ENCODE measurements at places on chromosomes 11 and 22.
A peak's percentile ranks its signal among the peaks of the same experiment; 100 is the strongest.

- DNase-seq, result no peak
- peaks cover 12% of the 10 kb centered on the region for H3K4me1 ChIP-seq
- H3K4me3 ChIP-seq, result peak overlapping the region; percentile 27
- no peak overlapping the region for H3K27ac ChIP-seq
- H3K27me3 ChIP-seq, result peaks cover 27% of the 10 kb centered on the region
- H3K36me3 ChIP-seq, result no peaks in the 10 kb centered on the region
These were observed 237.8 kb downstream of the TTC28 start for GRCh38 chr22:28441720-28442263.

DNA sequence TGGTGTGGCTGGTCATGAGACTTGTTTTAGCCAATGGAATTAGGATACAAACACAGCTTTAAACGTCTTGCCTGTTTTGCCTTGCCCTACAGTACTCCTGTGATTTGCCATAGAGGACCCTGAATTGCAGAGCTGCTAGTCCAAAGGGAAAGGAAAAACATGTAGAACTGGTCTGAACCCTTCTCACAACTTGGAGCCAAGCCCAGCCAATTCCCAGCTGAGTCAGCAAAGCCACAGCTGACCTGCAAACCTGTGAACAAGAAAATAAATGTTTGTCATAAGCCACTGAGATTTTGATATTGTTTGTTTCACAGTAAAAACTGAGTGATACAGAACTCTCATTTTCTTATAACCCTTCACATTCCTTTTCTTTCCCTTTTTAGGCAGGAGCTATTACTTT lies 360.5 kb upstream of the API5 start:
- H3K4me3 ChIP-seq, result no peak overlapping the region
- H3K36me3 ChIP-seq, result no peaks in the 10 kb centered on the region
- no peaks in the 10 kb centered on the region for H3K4me1 ChIP-seq
- DNase-seq, result no peak
- no peak overlapping the region for H3K27ac ChIP-seq

DNA sequence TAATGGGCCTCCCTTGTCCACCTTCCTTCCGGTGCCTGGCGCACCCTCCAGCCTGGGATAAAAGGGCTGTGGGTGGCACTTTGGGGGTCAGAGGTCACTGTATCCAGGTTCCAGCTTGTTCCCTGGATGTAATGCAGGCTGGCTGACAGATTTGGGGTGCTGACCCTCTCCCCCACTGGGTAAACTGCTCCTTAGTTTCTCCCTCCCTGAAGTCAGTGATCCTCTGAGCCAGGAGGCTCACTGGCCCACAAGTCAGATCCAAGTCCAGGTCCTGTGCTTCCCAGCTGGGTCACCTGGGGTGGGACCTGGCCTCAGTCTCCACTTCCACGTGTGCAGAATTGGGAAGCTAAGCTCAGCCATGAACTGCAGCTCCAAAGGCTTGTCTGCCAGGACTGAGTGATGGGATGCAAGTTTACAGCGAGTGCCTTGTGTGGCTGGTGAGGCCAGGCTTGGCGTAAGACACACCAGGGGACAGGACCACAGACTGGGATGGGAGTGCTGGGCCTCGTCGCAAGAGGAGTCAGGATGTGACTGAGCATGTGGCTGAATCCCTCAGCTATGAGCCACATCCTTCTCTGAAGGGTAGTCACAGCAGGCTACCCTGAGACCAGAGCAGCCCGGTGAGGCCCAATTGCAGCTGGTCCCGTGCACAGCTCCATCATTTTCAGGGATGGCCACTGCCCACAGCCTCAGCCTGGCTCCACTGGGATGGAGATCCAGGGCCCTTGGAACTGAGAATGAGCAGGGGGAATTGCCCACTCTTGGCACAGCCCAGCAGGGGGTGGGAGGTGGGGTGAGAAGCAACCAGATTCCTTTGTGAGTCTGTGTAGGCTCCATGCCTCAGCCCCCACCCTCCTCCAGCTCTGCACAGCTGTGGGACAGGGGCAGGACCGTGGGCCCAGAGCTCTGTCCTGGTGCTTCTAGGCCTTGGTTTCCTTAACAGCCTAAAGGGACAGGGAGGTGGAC lies 7.2 kb downstream of the SHISA8 start:
- peaks cover 21% of the 10 kb centered on the region for H3K27me3 ChIP-seq
- peak overlapping the region; percentile 52 for H3K27ac ChIP-seq
- peak; percentile 47 for DNase-seq
- peaks cover 28% of the 10 kb centered on the region for H3K4me1 ChIP-seq

GRCh38 chr22:24429411-24430365 lies 2.3 kb downstream of the ADORA2A start:
- peak; percentile 86 for DNase-seq
- peak overlapping the region; percentile 94 for H3K27ac ChIP-seq
- H3K36me3 ChIP-seq, result peaks cover 8% of the 10 kb centered on the region

GRCh38 chr11:74641289-74641688 lies 48.9 kb downstream of the POLD3 start:
- H3K27ac ChIP-seq, result no peak overlapping the region
- peaks cover 7% of the 10 kb centered on the region for H3K4me1 ChIP-seq
- peaks cover 75% of the 10 kb centered on the region for H3K36me3 ChIP-seq
- no peak for DNase-seq
- no peak overlapping the region for H3K4me3 ChIP-seq

GRCh38 chr11:35677904-35678303 lies 15.3 kb downstream of the TRIM44 start:
- DNase-seq, result no peak
- no peak overlapping the region for H3K4me3 ChIP-seq
- peaks cover 69% of the 10 kb centered on the region for H3K4me1 ChIP-seq
- no peaks in the 10 kb centered on the region for H3K36me3 ChIP-seq
- no peak overlapping the region for H3K27ac ChIP-seq

DNA sequence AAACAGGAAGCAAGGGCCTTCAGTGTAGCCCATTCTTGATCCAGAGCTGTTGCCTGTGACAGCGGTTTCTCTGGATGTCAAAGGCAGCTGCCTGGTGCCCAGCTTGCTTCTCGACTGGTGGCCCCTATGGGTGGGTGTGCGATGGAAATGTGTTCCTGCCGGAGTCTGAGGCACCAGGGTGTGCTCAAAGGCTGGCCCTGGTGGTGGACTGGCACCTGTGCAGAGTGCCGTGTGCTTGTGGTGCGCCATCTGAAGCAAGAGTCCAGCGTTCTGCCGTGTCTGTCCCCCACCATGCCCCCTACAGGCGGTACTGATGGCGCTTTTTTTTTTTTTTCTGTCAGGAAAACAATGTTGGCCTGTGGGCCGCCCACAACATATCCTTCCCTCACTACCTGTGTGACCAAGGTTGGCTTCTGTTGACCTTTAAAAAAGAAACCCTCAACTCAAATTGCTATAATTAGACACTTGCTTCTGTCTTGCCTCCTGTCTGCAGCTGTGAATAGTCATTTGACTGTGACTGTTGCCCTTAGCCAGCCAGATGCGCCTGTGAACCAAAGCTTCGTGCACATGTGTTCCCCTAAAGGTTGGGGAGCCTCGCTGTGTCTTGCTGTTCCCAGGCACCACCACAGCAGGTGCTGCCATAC lies 4.7 kb upstream of the RANBP1 start:
- H3K27ac ChIP-seq, result peak overlapping the region; percentile 86
- DNase-seq, result peak; percentile 54
- H3K27me3 ChIP-seq, result no peaks in the 10 kb centered on the region
- H3K4me3 ChIP-seq, result no peak overlapping the region
- peaks cover 19% of the 10 kb centered on the region for H3K4me1 ChIP-seq
- peaks cover 20% of the 10 kb centered on the region for H3K36me3 ChIP-seq

DNA sequence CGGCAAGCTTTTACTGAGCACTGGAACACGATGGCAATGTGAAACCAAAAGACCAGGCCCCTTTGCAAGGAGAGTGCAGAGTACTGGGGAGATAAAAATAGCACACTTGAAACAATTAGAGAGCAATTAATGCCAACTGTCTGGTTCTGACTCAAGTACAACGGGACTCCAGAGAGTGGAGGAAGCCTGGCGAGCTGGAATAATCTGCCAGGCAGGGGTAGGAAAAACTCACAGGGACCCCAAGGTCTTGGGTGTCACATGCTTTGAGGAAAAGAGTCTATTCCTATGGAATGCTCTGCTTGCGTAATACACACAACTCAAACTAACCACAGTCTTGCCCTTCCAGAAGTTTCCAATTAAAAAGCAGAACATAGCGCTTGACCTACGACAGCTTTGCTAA lies 113.0 kb upstream of the CLMP start:
- no peaks in the 10 kb centered on the region for H3K27me3 ChIP-seq
- H3K4me3 ChIP-seq, result no peak overlapping the region
- DNase-seq, result no peak

DNA sequence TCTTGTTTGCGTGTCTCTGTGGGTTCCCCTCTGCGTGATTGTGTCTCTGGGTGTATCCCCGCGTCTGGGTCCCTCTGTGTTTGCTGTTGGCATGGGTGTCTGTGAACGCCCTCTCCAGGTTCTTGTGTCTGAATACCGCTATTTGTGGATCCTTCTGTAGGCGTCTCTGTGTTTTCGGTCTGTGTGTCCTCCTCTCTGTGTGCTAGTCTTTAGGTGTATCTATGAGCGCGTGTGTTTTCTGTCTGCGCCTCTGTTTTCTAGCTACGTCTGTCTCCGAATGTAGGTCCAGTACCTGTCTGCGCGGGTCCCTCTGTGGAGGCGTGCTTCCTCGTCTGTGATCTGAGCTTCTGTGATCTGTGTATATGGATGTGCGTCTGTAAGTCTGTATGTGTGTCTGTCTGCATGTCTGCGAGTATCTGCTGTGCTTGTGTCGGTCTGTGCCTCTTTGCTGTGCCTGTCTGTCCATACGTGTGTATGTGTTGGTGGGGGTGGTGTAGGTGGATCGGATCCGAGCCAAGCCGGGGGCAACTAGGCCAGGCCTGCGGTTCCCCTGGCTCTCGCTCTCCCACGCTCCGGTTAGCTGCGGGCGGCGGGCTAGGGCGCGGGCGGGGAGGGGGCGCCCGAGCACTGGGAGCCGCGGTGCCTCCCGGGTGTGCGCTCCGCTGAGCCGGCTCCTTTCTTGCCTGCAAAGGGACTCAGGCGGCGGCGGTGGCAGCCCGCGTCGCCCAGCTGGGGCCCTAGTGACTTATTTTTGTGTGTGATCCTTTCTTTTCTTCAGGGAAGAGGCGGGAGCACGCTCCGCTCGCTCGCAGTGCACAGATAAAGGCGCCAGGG lies 105.3 kb upstream of the E2F8 start:
- H3K4me3 ChIP-seq, result no peak overlapping the region
- H3K27ac ChIP-seq, result no peak overlapping the region
- H3K4me1 ChIP-seq, result peaks cover 5% of the 10 kb centered on the region

DNA sequence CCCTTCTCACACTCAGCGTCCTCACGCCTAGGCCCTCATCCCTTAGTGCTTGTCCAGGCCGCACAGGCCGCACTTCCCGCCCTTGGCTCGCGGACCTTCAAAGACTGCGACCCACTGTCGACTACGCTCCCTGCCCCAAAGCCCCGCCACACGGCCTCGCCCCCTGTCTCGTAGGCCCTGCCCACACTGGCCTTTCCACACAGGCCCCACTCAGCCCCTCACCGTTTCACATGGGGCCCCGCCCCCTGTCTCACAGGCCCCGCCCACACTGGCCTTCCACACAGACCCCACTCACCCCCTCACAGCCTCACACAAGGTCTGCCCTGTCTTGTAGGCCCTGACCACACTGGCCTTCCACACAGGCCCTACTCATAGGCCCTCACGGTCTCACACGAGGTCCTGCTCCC lies 11.0 kb downstream of the NRXN2 start:
- no peak overlapping the region for H3K4me3 ChIP-seq
- DNase-seq, result no peak
- H3K27me3 ChIP-seq, result peaks cover 63% of the 10 kb centered on the region
- no peak overlapping the region for H3K27ac ChIP-seq

GRCh38 chr11:131624531-131624930 lies 254.1 kb downstream of the NTM start:
- no peaks in the 10 kb centered on the region for H3K4me1 ChIP-seq
- H3K4me3 ChIP-seq, result no peak overlapping the region
- no peaks in the 10 kb centered on the region for H3K27me3 ChIP-seq
- H3K27ac ChIP-seq, result no peak overlapping the region

DNA sequence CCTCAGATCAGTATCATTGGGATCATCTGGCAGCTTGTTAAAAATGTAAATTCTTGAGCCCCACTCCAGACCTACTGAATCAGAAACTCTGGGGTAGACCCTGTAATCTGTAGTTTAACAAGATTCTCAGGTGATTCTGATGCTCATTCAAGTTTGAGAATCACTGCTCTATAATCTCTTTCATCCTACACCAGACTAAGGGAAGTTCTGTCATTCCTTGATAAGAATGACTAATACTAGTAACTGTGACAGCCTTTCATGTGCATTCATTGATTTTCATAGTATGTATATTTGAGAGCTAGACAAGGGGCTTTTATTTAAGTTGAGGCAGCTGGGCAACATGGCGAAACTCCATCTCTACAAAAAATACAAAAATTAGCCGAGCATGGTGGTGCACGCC lies 30.0 kb downstream of the NAT10 start:
- H3K4me1 ChIP-seq, result peaks cover 10% of the 10 kb centered on the region
- no peak overlapping the region for H3K27ac ChIP-seq
- H3K27me3 ChIP-seq, result no peaks in the 10 kb centered on the region
- DNase-seq, result no peak

DNA sequence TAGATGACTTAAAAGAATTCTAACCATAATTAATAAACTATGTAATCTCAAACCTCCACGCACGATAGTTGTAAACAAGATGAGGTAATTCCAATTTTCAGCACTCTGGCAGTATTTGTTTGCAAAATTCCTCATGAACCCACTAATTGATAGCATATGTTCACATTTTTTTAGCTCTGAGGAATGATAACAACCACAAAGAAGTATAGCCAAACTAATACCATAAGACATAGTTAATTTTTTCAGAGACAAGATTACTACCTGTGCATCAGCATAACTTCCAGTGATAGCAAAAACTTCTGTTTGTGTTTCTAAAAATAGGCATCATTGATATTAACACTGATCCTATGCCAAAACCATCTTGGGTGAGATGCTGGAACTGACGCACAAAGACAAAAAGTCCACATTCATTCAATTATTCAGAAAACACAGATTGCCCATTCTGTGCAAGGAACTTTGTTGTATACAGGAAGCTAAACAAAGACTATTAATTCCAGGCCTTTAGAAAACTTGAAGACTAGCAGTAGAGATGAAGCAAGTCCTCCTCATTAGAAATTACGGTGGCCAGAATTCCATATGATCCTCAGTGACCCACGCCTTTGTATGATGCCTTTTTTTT lies 57.7 kb downstream of the PDGFD start:
- no peaks in the 10 kb centered on the region for H3K36me3 ChIP-seq
- H3K4me3 ChIP-seq, result no peak overlapping the region
- H3K27ac ChIP-seq, result no peak overlapping the region
- H3K4me1 ChIP-seq, result no peaks in the 10 kb centered on the region
- no peak for DNase-seq
- no peaks in the 10 kb centered on the region for H3K27me3 ChIP-seq

DNA sequence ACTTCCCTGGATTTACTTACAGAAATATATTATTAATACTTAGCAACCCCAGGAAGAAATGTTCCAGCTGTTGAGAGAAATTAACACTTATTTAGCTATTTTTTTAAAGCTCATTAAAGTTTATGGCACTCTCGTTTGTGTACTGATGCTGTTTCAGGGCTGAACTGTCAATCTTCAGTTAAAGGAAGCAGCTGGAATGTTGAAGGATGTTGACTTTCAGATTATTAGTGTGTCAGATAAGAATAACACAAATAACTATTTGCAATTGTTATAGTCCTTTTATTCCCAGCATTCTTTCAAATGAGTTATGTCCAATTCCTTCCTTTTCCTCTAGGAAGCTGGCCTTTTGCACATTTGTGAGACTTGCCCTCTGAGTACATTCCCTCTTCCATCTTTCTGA lies 278.2 kb upstream of the RAG2 start:
- no peak overlapping the region for H3K4me3 ChIP-seq
- no peak overlapping the region for H3K27ac ChIP-seq
- H3K36me3 ChIP-seq, result no peaks in the 10 kb centered on the region

GRCh38 chr11:57568330-57568766 lies 876 bp upstream of the UBE2L6 start:
- H3K27ac ChIP-seq, result peak overlapping the region; percentile 89
- H3K4me3 ChIP-seq, result peak overlapping the region; percentile 92
- H3K36me3 ChIP-seq, result peaks cover 18% of the 10 kb centered on the region
- H3K4me1 ChIP-seq, result peaks cover 28% of the 10 kb centered on the region
- peak; percentile 94 for DNase-seq

All from activated CD4-positive, alpha-beta memory T cell treated with anti-CD3 and anti-CD28 coated beads for 36 hours (primary cell).